Activated gamma-delta T cell treated with Interleukin-2 at 50 U/mL for 16 hours (primary cell): ENCODE measurements at places on chromosomes 2 and 18.

DNA sequence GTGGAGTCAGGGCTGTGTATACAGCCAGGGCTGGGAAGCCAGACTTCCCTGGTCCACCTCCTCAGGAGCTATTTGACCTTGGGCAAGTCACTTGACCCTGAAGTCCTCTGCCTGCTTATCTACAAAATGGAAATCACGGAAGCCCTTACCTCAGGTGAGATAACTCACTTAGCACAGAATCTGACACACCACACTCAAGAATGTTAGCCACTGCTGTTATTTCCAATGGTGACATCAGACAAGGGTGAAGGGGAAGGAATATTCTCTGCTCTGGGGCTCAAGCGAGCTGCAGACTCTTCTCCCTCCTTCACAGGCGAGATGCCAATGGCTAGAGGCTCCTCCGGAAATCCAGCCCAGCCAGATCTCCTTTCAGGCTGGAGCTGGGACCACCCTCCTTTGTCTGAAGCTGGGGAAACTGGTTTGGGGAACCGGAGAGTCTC is 189.6 kb downstream of the HAUS1 start:
- DNase-seq = no peak

GRCh38 chr2:237044281-237044680 is 41.4 kb upstream of the COPS8 start:
- no peak for DNase-seq

DNA sequence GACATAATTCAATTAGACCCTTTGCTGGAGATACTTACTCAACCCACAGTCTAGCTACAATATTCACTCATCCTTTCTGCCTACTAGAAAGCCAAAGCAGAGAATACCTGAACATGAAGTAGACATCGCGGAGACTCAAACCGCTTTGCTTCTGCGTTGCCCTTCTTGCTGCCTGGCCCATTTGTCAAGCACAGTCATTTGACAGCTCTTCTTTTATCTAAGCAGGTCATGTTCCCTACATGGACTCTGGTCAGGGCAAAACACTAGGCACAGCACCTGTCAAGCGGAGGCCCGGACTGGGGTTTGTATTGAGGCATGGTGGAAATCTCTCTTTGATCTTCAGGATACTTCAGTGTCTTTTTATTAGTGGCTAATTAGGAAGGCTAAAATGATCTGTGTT is 89.7 kb downstream of the FARSB start:
- no peak for DNase-seq

DNA sequence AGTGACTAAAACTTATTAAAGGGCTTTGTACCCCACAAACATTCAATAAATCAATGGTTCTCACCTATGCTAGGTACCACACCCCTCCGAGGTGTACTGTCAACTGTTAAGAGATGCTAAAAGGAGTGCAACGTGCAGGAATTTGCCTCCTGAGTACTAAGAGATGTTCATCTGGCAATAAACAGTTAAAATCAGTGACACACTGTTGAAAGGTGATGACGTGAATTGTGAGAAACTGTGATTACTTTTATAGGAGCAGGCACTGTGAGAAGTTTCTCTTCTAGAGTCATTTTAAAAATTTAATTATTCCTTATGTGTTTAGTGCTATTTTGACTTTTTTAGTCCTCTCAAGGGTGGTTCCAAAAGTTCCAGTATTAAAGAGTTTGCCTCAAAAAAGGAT is 61.0 kb downstream of the PDE1A start:
- DNase-seq = no peak

- DNase-seq = no peak
Observed at GRCh38 chr18:27674411-27674810, 489.3 kb upstream of the CHST9 start.

DNA sequence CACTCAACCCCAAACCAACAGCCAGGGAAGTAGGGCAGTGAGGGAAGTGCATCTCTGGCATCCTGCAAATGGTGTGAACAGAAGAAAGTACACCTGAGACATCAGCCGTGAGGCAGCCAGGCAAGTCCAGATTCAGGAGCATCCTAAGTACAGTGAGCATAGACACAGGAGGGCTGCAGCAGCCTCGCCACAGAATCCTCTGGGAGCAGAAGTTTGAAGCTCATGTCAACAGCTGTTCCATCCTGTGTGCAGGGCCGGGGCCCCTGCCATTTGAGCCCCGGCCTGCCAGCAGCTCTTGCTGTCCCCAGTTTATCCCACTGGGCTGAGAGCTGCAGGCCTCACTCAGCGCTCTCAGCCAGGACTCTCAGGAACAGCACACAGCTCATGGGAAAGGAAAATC is 14.5 kb downstream of the LOXHD1 start:
- no peak for DNase-seq

GRCh38 chr2:191190861-191191552 is 40.2 kb upstream of the STAT4 start:
- DNase-seq = no peak

GRCh38 chr2:21123473-21124393 is at the start of gene TDRD15:
TSS of gene TDRD15 (plus strand) at chr2:21123968. CDS start at chr2:21137468, 13,500 bp downstream.
- no peak for DNase-seq

- DNase-seq = no peak
Observed at GRCh38 chr18:21451851-21452250, 148.7 kb downstream of the ESCO1 start.
